ENCODE measurements at places on chromosomes 7 and 10.

- no peak for DNase-seq
Observed at GRCh38 chr10:99393036-99393435, 37.4 kb downstream of the GOT1 start.

DNA sequence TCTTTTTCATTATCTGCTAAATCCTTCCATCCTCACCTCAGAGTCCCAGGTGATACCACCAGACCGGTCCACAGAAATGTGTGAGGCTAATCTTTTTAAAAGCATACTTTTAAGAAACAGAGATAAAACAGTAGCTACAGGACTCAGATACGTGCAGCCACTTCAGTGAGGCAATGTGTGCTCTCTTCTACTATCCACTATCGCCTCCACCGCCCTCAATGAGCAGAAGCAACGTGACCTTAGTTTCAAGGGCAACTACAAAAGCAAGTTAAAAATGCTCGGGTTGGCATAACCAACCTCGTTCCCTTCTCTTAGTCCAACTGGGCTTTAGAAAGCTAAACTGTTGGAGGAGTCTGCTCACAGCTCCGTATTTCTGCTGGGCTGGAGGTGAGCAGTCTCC lies 4.2 kb downstream of the FGFR2 start:
- no peak for DNase-seq

GRCh38 chr7:97075928-97076327 lies 41.6 kb upstream of the SDHAF3 start:
- DNase-seq: no peak

- no peak for DNase-seq
Observed at GRCh38 chr10:91574236-91574635, 58.6 kb downstream of the PPP1R3C start.

DNA sequence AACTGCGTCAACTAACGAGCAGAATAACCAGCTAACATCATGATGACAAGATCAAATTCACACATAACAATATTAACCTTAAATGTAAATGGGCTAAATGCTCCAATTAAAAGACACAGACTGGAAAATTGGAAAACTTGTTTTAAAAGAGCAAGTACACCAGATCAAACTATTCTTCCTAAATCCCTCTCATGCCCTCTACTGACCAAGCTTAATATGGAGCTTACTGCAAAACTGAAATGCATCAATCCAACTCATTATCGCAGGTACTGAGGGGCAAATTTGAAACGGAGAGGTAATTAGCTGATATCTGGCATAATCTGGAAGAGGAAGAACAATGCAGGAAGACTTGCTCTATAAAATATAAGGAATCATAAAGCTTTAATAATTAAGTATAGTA lies 1223.8 kb downstream of the NXPH1 start:
- DNase-seq: no peak

- no peak for DNase-seq
Observed at GRCh38 chr7:27110186-27111031, 7.9 kb upstream of the HOXA2 start.

DNA sequence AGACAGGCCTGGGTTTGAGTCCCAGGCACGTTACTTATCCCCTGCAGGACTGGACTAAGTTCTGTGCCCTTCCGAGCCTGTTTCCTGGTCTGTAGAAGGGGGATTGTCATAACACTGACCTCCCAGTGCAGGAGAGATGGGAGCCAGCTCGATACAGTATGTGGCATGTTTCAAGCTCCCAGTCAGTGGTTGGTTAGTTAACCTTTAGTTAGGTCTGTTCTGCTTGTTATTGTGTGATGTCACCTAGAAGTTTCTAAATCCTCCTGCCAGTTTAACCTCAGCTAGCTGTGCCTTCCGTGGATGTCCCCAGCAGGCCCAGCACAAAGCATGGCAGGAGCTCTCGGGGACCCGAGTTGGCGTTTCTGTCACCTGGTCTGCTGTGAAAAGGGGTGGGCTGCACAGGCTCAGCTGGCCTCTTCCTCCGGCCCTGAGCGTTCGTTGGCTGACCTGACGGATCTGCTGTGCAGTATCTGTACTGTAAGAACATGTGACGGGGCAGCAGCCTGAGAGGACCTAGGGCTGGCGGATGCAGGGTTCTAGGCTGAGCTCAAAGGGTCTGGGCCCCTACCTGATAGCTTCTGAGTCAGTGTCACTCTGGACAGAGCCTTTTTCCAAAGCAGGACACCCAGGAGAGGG lies 53.0 kb downstream of the SPOCK2 start:
- DNase-seq: no peak

- no peak for DNase-seq
Observed at GRCh38 chr10:109882251-109883057, 40.9 kb downstream of the XPNPEP1 start.

DNA sequence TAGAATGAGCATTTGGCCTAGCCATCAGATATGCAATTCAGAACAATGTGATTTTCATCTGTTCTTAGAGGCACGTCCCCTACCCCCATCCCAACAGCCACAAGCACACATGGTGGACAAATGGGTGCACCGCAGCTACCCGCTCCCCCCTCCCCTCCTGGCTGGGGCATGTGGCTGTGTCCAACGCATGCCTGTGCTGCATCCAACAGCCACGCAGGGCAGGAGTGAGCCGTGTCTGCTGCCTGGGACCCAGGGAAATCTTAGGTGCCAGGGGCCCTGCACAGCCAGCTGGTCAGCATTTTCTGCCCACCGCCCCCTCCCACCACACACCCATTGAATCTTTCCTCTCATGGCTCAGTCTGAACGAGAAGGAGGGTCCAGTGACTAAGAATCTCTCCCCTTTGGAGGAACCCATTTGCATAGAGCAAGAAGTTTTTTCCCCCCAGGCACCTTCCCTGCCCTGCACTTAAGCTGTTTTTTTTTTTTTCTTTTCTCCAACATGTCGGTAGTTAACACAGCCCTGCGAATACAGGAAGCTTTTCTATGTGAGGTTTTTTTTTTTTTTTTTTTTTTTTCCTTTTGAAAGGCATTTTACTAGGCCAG lies 138.9 kb downstream of the WDR11 start:
- DNase-seq: no peak

GRCh38 chr10:29823553-29824080 lies 188.8 kb upstream of the SVIL start:
- DNase-seq: no peak

- DNase-seq: no peak
Observed at GRCh38 chr7:27950123-27950522, 210.2 kb downstream of the TAX1BP1 start.

DNA sequence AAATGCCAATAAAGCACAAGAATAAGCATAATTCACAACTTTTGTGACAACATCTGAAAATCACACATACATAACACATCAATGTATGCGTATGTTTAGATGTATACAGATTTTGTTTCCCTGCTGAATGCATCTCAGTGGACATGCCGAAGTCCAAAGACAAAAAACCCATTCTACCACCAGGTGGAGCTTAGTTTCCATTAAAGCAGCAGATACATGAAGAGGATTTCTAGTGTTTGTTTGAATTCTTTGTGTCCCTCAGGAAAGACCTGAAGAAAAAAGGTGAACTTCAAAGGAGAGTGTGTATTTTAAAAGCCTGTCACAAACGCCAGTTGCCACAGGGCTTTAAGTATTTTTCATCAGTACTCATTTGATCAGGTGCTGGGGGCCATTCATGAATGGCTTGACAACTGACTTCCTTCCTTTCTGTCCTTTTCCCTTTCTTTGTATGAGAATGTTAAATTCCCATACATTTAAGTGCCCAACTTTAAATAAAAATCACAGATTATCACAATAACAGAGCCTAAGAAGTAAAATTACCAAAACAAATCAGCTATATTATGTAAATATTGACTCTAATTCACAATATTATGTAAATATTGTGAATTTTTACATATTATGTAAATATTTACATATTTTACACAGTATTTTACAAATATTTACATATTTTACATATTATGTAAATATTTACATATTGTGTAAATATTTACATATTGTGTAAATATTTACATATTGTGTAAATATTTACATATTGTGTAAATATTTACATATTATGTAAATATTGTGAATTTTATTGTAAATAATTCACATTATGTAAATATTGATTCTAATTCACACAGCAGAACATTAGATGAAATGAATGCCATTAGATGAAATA lies 343.0 kb downstream of the CRPPA start:
- DNase-seq: no peak

DNA sequence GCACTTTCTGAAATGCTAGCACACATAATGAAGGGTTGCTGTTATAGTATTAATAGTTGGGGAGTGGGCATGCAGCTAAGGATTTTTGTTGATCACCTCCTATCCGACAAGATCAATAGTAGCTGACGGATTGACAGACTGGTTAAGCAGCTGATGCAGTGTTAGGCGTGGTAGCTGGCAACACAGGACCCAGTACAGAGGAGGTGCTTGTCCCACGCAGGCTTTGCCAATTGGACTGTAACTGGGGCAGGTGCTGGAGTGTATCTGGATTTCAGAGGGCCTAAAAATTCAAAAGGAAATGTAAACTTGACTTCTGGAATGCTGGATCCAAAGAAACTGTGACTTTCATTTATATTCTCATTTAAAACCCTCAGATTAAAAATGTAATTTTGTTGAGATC lies 340.9 kb downstream of the SORCS3 start:
- DNase-seq: no peak

GRCh38 chr10:91344117-91344856 lies 65.9 kb upstream of the HECTD2 start:
- no peak for DNase-seq

- no peak for DNase-seq
Observed at GRCh38 chr7:115889669-115889984, 140.9 kb downstream of the TFEC start.

DNA sequence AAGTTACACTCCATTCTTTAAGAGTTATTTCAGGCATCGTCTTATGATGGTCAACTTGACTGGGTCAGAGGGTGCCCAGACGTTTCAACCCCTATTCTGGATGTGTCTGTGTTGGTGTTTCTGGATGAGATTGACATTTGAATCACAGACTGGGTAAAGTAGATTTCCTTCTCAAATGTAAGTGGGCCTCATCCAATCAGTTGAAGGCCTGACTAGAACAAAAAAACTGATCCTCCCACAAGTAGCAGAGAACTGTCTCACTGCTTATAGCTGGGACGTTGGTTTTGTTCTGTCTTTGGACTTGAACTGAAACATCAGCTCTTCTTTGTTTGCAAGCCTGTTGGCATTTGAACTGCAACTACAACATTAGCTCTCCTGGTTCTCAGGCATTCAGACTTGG lies 76.3 kb upstream of the LYZL1 start:
- DNase-seq: no peak

GRCh38 chr7:158094046-158094445 lies 493.6 kb downstream of the PTPRN2 start:
- no peak for DNase-seq

GRCh38 chr7:150313870-150314269 lies 9.3 kb upstream of the LRRC61 start:
- no peak for DNase-seq

DNA sequence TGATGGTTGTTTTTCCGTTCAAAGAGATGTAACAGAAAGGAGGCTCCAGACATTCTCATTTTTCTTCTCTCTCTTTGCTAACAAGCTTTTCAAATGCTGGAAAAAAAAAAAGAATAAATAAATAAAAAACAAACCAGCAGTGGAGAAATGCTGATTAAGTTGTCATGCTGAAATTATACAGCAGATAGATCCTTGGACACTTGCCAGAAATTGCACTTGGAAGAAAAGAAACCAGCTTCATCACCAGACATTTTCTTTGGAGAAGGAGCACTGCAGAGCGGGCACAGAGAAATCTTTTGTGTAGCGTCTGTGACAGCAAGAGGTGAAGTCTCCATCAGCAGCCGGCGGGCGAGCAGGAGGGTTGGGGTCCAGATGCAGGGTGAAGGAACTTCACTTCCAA lies 55.8 kb downstream of the CLRN3 start:
- no peak for DNase-seq

- no peak for DNase-seq
Observed at GRCh38 chr7:150742286-150742968, 5.2 kb downstream of the GIMAP5 start.

GRCh38 chr10:9193120-9193519 lies 1138.6 kb downstream of the GATA3 start:
- no peak for DNase-seq

DNA sequence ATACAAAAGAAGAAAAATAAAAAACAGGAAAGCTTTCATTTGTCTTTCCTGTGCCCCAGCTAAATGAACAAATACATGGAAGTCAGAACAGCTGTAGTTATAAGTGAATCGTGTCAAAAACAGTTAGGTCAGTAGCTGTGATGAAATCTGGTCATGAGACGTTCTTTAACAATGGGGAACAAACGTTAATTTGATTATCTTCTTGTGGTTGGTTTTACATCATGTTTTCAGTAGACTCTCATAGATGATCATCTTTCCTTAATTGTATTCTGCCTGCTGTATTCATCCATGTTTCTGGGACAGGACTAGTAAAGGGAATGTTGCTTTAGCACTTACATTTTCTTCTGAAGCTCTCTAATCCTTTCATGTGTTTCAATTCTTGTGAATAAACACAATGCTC lies 97.0 kb downstream of the PCLO start:
- DNase-seq: no peak

DNA sequence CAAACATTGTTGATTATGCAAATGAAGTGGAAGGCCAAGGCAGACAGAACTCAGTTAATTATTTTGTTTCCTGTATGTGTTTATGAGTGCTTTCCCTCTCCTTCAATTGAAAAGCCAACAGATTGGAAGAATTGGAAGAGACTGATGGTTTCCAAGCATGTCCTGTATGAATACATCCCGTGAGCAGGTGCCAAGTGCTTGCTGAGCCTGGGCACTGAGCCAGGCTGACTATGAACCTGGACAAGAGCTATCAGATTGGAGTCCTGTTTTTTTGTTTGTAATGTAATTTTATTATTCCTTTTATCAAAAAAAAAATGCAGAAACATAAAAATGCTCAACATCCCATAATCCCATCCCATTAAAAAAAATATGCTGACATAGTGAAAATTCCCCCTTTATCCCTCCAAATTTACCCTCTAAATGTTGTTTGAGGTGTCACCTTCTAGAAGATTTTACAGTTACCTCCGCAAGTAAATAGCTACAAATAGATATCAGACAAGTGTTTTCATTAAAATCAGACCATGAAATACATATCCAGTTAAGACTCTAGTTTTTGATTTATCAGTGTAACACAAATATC lies 449.5 kb downstream of the GRID1 start:
- DNase-seq: no peak

DNA sequence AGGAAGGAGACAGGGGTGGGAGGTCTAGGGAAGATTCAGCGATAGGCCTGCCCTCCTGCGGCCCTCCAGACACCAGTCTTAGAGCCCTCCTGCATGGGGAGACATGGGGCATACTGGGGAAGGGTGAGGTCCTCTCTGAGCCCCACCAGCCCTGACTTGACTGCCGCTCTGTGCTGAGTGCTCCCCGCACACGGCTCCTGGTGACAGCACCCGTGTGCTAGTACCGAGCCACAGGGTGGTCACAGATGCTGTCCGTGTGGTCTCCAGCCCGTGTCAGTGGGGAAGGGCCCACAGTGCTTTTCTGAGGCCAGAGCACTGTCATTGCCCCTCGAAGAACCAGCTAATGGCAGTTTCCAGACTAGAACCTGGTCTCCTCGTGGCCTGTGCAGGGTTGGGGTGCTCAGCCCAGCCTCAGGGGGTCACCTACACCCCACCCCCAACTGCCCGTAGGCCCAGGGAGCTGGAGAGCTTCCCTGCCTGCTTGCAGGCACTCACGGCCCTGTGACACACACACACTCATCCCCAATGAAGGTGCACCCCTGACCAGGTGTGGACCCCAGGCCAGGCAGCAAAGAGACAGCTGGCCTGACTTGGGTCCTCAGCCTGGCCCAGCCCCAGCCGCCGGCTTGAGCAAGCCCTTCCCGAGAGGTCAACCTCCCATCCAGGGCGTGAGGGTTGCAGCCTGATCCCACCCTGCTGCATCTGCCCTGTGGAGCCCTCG lies 86.0 kb upstream of the RET start:
- DNase-seq: no peak

- DNase-seq: no peak
Observed at GRCh38 chr10:42874713-42875387, 92.3 kb downstream of the BMS1 start.
